NCI-H1092 (cell line): ENCODE measurements at places on chromosomes 13 and 19.

DNA sequence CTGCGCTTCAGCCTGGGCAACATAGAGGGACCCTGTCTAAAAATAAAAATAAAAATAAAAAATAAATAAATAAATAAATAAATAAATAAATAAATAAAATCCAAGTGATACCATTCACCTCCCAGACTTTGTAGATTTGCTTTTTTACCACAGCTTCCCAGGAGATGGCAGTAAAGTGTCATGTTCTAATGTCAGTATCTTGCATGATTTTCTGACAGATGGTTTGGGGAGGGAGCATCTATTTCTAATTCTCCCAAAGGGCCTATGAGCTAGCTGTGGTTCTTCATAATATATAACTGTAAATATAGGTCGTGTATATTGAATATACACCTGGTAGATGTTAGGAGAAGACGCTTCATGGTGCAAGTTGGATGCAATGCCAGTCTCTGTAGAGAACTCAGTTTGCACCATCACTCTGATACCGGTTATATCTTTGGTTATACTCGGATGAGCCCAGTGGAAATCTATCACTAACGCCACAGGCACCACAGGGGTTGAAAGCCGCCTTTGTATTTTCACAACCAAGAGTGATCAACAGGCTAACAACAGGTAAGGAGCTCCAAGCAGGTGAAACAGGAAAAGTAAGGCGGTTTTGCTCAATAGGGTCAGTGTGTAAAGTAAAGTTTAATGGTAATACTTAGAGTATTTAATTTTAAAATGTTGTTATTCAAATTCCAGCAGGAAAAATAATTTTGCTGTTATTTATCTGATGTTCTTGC lies 13.9 kb downstream of the APLP1 start:
- peak; percentile 49 for DNase-seq

DNA sequence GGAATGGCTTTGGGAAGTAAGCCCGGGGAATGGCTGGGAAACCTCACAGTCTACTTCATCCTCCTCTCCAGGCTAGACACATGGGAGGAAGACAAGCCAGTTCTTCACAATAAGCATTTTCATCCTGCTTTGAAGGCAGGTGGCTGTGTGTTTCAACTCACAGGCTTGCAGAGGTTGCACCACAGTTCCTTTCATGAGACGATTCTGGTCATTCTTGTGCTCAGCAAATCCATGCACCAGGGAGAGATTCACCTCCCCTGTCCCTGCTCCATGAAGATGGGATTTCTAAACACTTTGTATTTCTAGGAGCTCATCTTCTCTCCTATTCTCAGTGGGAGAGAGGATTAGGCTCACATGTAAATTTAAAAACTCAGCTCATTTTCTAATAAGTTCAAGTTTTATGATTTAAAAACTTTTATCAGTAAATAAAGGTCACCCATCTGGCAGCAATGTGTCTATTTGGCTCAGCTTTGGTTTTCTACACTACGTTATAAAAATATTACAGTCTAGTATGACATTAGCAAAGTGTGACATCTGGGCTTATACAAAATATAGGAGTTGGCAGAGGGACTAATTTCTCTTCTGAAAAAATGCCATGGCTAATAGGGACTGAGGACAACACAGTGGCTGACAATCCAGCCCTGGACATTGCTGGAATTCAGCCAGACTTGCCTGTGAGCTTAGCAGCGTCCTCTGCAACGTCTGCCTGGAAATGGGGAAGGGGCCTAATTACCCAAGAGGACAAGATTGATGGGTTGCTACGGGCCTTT lies 283.2 kb upstream of the SLC10A2 start:
- DNase-seq: peak; percentile 71

DNA sequence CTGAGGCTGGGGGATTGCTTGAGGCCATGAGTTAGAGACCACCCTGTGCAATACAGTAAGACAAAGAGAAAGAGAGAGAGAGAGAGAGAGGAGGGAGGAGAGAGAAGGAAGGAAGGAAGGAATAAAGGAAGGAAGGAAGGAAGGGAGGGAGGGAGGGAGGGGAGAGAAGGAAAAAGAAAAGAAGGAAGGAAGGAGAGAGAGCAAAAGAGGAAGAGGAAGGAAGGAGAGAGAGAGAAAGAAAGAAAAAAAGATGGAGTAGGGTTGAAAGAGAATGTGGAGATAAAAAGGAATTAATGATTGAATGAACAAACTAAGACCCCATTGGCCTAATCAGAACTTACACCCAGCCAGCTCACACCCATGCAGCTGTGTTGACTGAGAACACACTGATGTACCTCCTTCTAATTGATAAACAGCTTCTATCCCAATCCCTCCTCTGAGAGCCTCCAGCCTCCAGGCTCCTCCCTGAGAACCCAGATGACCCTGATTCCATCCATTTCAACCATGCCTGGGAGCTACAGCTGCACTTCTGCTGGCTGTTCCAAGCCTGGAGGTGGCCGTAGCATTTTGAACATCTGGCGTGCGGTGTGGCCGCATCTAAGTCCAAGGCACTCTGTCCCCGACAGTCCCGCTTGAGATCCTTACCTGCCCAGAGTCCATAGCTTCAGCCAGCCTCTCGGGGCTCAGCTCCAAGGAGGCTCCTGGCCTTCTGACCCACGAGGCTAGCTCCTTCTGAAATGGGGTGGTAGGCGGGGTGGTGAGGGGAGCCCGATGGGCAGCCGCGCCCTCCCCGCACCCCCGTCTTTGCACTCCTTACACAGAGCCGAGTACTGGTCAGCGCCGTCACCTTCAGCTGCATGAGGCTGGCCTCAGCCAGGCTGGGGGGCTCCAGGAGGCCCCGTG lies 1.1 kb downstream of the PRODH2 start:
- no peak for DNase-seq

DNA sequence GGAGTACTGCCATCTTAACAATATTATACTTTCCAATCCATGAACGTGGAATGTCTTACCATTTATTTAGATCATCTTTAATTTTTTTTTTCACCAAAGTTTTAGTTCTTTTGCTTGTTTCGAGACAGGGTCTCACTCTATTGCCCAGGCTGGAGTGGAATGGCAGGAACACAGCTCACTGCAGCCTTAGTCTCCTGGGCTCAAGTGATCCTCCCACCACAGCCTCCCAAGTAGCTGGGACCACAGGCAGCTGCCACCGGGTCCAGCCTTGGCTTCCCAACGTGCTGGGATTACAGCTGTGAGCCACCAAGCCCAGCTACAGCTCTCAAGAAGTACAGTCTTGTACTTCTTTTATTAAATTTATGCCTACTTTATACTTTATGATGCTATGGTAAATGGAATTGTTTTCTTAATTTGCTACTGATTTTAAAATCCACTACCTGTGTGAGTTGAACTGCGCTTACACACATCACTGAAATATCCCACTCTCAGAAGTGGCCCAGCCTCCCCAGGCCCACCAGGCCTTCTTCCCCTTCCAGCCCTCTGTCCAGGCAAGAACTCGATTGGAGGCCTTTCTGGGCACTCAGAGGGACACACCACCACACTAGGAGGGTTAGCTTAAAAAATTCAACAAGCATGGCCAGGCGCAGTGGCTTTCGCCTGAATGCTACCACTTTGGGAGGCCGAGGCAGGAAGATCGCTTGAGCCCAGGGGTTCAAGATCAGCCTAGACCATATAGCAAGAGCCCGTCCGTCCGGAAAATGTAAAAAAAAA lies 1.0 kb upstream of the PGLS start:
- no peak for DNase-seq

DNA sequence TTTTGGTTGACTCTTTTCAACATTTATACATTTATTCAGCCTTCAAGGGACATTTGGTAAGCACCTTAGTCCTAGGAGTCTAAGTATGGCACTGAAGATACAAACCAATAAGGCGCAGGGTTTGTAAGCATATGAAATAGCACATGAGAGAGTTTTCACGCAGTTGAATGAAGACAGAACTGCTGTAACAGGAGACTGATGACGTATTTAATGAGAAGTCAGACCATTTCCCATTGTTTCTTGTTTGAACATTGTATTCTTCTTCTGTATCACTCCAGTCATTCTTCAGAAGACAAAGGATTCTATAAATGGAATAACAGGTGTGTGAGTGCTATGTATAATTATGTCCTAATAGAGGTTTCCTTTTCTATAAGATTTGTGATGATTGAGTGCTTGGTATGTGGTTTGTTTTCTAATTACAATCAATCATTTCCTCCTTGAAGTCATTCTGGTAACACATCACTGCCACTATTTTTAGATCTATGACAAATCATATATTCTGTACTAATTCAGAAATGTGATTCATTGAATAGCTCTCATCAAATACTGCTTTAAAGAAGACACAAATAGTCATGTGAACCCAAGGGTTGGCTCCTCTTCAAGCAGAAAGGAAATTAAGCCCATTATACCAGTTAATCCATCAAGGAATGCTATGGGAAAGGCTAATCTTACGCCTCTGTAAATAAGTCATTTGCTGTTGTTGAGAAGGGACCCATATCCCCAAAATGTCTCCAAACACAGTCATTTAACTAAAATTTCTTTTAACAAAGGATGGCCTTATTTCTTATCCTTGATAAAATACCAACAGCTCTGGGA lies 222.8 kb upstream of the NBEA start:
- no peak for DNase-seq

GRCh38 chr13:40342901-40343300 lies 323.5 kb downstream of the FOXO1 start:
- no peak for DNase-seq

- DNase-seq: no peak
Observed at GRCh38 chr19:13803038-13803437, 7.8 kb downstream of the ZSWIM4 start.

- DNase-seq: no peak
Observed at GRCh38 chr13:45786293-45786920, 65.1 kb downstream of the SIAH3 start.

DNA sequence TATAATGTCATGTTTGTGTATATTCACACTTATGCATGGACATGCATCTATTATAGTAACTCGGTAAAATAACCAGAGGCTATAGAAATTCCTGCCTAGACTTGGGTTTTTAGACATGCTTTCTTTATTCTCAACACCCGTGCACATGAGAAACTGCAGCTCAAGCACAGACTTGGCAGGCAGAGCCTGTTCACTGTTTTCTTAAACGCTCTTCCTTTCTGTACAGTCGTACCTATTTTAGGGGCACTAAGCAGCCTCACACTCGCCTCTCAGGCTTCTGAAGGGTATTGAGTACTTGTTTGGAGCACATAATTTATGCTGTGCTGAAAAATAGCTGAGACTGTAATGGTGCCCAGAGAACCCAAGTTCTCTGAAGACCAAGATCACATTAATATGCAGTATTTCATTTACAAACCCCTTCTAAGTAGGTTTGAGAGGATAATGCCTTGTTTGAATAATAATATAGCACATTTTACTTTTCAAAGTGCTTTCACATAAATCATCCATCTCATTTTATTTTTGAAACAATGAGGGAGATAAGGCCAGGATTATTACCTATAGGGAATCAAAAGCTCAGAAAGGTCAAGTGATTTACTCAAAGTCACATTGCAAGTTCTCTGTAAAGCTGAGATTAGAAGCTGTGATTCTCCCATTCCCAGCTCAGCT lies 429.9 kb downstream of the SPRY2 start:
- DNase-seq: no peak

DNA sequence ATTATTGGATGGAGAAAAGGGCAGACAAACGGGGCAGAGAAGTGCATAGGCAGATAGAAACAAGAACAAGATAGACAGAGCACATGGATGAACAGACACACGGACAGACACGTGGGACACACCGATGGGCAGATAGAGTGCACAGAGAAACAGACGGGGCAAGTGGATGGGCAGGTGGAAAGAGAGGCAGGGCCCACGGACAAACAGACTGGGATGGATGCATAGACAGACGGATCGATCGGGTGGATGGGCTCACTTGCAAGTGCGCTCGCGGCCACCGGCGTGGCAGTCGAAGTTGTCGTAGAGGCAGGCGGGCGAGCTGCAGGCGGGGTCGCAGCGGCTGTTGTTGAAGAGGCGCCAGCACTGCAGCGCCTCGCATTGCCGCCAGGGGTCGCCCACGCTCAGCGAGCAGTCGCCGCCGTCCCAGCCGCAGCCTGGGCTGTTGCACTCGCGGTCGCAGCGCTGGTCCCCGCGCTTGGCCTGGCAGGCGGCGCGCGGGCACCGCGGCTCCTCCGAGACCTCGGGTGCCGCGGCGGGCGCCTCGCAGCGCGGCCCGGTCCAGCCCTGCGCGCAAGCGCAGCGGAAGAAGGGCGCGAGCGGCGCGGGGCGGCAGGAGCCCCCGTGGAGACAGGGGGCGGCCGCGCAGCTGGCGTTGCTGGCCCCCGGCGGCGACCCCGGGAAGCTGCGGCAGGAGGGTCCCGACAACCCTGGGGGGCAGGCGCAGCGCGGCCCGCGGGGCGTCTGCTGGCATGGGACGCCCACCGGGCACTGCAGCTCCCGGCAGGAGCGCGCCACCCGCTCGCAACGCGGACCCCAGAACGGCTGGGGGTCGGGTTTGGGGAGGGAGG lies 23.3 kb downstream of the NOTCH3 start:
- DNase-seq: peak; percentile 78

- no peak for DNase-seq
Observed at GRCh38 chr13:92994056-92994455, 232.6 kb upstream of the GPC6 start.

DNA sequence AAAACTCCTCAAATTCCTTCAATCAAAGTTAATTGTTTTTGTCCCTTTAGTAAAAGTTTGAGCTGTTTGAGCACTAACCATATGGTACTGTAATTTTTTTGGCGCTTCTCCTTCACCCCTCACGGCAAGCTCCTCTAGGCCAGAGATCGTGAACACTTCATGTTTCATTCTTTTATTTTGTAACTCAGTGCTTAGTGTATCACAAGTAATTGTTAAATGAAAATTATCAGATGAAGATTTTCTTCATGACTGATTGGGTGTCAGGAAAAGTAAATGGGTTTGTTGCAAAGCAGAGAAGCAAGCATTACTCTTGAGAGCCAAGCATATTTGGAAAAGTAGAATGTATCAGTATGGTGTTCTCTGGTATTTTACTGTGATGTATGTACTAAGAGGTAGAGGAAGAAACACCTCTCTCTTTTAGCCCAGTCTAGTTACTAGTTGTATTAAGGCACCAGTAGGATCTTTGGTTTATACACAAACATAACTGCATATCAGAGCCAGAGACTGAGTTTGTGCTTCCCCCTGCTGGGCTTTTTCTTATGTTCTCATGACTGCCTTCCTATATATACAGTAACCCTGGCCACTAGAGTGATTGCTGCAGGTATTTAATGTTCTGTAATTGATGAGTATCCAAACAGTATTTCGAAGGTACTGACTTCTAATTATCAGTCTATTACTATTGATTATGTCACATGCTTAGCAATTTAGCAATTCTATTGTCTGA lies 202.3 kb upstream of the KLHL1 start:
- peak; percentile 71 for DNase-seq

- no peak for DNase-seq
Observed at GRCh38 chr19:19262190-19263057, 10.7 kb downstream of the TM6SF2 start.

GRCh38 chr19:3387645-3388589 lies 21.5 kb downstream of the NFIC start:
- DNase-seq: peak; percentile 81

GRCh38 chr13:51773515-51773914 lies 30.4 kb downstream of the DHRS12 start:
- no peak for DNase-seq

GRCh38 chr13:41212881-41213280 lies 18.5 kb upstream of the KBTBD7 start:
- DNase-seq: no peak
